Frontal cortex (tissue), 4 donors: ENCODE measurements at places on chromosomes 5 and 9. TPM values are rescaled to one million over a fixed set of nuclear protein-coding genes. Genes with fewer than 3 reads are reported as not detected.

SCGB3A2 gene
- total RNA-seq: not detected

DNA sequence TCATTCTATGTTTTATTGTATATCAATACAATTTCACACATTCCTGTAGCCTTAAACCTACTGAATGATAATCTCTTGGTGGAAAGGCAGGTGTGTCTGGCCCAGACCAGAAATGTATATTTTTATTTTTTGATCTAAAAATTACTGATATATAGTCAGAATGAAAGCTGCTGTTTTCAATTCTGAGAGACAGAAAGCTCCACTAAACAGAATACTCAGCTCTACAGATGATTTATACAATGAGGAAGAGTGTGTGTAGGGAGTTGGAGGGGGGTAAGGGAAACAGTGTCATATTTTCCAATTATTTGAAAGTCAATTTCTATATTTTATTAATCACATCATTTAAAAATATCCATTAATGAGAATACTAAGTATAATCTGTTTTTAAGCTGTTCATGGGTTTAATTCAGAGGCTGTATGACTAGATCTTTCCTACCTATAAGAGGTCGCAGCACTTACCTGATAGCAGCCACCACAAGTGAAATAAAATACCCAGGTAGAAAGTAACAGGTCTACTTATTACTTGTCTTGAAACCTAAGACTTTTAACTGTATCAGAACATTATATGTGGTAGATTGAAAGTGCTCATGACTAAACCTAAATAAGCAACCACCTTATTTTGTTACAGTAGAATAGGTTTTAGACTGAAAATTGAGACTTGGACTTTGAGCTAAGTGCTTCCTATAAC, 183.4 kb downstream of the TMC1 start:
- no peak for DNase-seq

DNA sequence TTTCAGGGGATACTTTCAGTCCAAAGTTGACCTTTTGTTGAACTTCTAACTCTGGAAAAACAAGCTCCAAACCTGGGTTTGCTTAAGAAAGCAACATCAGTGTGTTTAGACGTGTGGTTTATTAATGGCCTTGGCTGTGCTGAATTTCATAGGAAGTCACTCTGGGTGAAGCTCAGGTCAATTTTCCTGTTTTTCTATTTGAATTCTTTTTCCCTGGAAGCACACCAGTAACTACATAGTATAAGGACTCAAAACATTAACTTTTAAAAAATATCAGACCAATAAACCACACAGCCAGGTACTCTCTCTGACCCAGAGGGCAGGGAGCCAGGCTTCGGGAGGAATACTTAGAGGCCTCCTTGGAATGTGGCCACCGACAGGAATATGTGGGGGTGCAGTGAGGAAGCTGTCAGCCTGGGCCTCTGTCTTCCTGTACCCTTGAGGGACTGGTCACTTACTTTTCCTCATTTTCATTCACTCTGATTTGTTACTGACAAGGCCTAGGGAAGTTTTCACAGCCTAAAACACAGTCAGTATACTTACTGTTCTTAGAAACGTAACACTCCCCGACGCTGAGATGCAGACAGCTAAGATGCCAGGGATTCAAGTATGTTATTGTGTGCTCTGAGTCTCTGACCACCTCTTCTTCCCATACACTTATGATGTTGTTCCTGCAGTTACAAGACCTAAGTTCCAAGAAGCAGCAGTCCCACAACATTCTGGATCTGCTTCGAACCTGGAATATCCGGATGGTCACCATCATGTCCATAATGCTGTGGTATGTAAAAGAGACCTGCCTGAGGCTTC, 18.9 kb downstream of the SLC22A5 start:
- DNase-seq: no peak

DNA sequence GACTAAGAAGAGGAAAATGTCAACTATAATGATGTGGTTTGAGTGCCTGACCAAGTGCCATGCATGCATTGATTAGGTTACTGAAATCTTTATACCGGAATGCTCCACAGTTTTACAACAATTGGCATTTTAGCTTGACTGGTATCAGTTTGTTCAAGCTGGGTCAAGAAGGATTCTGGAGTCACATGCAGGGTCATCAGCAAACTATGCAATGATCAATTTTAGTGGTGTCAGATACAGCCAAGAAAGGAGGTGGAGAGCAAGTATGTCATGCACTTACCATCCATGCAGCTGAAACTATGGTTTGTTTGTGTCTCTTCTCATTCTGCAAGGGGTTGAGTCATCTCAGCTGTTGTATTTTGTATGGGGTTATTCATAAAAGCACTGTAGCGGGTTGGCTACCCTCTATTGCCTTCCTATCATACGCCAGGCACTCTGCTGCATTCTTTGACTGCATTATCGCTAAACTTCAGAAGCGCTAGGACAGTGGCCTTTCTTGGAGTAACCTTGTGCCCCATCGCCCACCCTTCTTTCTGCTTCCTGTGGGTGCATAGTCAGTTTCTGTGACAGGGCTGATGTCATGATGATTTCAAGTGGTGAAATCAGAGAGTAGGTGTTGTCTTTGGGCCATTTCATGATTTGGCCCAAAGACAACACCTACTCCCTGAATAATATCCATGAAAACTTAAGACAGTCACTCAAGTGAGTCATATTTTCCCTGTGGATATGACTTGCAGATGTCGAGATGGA, 145.4 kb downstream of the MTX3 start:
- DNase-seq: peak; percentile 5

- DNase-seq: no peak
Measured at GRCh38 chr9:76655971-76656370, 108.3 kb upstream of the PCA3 start.

- no peak for DNase-seq
Measured at GRCh38 chr5:172569861-172570558, 71.1 kb upstream of the NEURL1B start.

GRCh38 chr5:18744441-18744840, 1110.2 kb downstream of the TAF11L14 start:
- DNase-seq: no peak

GRCh38 chr5:38997591-38997990, 76.6 kb downstream of the RICTOR start:
- DNase-seq: no peak

DNA sequence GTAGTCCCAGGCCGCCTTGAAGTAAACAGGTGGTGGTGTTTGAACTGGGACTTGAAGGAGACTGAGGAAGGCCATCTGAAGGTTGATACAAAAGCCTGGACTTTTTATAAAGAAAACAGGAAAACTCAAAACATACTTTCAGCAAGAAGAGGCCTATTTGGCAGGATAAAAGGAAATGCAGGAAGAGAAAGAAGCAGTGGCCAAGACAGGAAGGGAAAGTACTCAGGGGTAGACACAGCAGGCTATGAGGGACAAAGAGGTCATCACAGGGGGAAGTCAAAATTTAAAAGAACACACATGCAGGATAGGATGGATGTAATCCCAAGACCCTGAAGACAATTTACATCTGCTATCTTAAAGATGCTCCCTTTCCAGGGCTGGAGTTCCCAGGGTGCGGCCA, 13.0 kb downstream of the TLE1 start:
- no peak for DNase-seq

- DNase-seq: no peak
Measured at GRCh38 chr9:130429831-130430230, 14.9 kb upstream of the ASS1 start.

GRCh38 chr5:172353271-172353812, 69.8 kb upstream of the UBTD2 start:
- no peak for DNase-seq
